ENCODE measurements at places on chromosomes 1 and 21.
A peak's percentile ranks its signal among the peaks of the same experiment; 100 is the strongest.

DNA sequence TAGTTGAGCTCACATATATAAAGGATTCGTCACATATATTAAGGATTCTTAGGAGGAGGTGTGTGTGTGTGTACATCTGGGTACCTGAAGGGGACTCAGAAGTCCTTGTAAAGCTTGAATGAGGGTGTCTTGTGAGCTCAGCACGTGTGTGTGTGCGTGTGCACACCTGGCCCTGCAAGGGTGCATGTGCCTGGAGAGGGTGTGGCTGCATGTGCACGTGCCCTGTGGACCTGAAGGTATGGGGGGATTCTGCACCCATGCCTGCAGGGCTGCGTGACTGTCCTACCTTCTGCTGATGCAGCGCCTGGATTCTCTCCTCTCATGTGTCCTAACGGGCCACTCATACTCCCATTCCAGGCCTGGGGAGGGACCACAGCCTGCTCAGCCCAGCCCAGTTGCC lies 24.0 kb downstream of the EPHA8 start:
- no peak for DNase-seq

DNA sequence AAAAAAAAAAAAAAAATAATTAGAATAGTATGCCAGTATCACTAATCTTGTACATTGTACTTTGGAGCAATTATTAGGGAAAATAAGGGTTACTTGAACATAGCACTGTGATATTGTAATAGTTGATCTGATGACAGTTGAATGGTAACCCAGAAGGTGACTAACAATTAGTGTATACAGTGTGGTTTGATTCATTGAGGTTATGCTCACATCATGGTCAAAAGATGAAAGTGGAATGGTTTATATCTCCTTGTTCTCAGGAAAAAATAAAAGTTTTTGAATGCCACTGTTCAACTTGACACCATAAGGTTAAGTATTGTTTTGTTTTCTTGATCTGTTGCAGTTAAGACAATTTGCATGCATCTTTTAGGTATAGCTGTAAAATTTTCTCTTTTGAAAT lies 87.0 kb downstream of the GPR52 start:
- DNase-seq = no peak

- DNase-seq = no peak
Observed at GRCh38 chr1:112767646-112768045, 52.5 kb upstream of the PPM1J start.

GRCh38 chr1:91012196-91012595 lies 9.6 kb downstream of the ZNF644 start:
- DNase-seq = no peak

- no peak for DNase-seq
Observed at GRCh38 chr1:232421143-232421796, 208.7 kb downstream of the SIPA1L2 start.

DNA sequence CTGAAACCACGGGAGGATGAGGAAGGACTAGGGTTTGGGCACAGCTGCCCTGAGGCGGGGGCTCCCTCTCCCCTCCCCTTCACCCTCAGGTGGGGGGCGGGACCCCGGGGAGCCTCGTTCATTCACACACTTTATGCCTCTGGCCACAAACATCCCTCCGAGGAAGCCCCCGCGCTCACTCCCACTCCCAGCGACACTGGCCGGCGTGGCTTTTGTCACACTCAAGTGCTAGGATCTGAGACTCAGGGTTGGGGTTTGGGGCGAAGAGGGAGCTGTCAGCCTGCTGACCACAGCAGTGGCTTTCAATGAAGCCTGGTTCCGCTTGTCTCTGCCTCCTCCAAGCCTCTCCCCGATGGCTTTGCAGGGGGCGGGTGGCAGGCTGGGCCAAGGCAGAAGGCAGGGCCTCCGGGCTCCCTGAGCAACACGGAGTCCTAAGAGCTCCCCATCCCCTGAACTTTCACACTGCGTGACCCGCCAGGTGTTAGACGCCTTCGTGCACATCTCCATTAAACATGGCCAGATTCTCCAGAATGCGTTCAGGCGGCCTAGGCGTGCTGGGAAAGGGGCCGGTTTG lies 178.1 kb downstream of the NPHP4 start:
- no peak for DNase-seq

DNA sequence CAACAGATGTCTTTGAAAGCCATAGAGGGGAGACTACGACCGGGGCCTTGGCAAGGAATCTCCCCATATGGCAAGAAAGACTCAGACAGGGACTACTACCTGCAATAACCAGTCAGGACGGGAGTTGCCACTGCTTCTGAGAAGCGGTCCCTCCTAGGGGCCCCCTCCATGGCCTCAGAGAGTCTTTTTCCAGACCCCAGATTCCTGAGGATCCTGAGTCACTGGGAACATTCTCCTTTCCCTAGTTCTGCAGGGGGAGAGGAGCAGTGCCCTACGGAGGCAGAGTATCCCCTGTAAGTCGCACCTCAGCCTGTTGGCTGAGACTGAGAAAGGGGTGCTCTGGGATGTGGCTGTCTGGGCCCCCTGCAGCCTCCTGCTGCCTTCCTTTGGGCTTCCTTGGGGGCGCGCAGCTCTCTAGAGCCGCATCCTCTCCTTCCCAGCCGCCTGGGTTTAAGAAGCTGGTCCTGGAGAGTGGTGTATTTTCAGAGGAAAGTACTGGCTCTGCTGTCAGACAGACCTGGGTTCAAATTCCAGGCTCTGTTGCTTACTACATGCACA lies 7.8 kb downstream of the GLIS1 start:
- DNase-seq = no peak

DNA sequence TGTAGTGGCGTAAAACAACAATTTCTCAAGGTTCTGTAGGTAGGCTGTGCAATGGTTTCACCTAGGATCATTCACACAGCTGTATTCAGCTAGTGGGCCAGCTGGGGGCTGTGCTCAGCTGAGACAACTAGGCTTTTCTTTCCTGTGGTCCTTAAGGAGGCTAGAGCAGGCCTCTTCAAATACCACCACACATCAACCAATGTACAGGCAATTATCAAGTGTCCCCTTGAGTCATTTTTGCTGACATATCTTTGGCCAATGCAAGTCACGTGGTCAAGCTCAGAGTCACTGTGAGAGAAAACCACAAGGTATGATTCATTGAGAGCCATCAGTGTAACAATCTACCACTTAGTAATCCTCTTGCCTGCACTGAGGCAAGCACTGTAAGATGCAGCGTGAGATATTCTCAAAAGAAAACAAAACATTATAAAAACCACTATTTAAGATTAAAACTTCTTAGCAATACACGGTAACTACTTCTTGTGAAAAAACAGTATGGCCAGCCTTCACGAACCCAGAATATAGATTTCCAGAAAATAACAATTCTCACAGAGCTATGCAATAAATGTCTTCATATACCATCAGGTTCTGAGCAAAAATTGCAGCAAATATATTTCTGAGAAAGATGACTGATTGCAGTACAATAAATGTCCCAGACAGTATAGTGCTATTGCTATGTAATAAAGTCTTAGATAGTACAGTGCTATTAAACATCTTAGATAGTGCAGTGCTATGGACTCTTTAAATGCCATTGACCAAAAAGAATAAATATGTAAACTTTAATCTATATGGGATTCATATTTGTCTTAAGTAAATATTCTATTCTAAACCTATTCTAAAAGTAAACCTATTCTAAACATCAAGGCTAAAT lies 55.3 kb downstream of the NME7 start:
- peak; percentile 55 for DNase-seq

GRCh38 chr1:24693827-24694379 lies 50.8 kb downstream of the SRRM1 start:
- DNase-seq = no peak

DNA sequence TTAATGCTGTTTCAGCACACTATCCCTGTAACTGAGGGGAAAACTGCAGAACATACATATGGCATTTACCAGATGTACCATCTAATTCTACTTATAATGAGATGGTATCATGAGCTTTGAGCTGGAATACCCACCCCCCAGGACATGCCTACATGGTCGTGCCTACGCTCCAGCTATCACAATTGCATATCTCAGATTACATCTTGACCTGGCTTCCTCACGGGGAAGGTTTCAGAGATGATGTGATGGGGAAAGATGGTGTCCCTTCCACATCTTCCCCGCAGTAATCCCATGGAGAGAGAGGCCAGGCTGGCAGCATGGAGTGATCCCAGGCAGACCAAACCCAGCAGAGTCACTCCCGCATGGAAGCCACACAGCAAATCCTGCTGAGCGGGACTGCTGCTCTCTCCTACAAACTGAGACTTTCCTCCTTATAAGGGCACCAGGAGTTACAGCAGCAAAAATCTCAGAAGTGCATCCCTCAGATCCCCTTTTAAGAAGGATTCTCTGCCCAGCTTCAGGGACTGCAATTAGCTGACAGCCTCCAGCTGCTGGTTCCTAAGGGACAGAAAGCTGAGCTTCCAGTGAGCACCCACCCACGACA lies 67.1 kb downstream of the KCNH1 start:
- DNase-seq = no peak

DNA sequence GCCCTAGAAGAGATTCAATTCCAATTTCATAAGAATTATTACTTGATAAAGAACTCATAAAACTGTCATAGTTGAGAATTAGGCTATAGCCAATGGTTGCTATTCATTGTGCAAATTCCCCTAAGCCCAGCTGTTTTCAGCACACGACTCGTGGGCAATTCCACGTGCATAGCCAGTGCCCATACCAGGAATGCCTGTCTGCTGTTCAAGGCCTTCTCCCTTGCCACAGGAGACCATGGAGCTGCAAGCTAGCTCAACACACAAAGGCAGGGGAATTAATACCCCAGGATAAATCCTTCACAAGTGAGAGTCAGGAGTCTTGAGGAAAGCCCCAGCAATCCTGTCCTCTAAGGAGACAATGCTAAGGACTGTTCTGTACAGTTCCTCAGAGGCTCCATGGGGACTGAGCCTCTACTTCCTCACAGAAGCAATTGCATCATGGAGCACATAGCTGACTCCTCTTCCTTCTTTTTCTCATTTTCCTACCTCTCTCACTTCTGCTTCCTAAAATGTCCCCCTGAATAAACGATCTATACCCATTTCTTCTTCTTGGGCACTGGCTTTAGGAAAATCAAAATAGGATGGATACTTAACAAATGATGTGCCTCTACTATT lies 19.1 kb upstream of the CHRM3 start:
- no peak for DNase-seq

DNA sequence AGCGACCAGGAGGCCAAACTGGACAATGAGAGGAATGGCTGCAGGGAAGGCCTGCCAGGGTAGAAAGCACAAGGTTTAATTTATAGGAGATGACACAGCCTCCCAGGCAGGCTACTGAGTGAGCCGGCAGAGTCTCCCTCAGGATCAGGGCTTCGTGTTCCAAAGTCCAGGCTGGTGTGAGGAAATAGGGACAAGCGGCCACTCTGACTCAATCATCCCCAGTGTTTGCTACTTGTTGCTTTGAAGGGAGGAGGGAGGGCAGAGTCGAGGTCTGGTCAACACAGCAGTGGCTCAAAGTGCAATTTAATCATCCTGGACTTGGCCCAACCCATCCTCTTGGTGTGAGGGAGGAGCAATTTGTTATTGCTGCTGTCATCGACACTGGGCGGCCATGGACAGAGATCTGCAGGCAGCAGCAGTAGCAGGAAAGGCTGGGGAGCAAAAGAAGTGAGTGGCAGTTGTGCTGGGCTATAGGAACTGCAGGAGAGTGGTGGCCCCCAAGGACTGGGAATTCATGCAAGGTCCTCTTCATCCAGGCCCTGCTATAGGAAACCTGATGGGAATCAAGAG lies 27.5 kb downstream of the TBX15 start:
- DNase-seq = no peak

DNA sequence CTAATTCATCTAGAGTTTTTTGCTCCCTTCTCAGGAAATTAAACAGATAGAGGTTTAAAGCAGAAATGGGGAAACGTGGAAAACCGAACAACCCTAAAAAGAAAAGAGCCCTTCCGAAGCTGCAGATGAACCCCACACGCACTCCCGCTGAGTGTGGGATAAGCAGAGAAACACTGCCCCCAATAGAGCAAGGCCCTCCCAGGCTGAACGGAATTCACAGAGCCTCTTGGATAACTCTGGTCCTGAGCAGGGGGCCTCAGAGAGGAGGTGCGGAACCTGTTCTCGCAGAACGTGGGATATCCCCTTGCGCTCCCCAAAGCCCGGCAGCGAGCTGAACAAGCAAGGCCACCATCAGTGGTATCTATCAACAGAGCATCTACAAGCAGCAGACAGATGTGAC lies 44.9 kb downstream of the SSBP3 start:
- no peak for DNase-seq

DNA sequence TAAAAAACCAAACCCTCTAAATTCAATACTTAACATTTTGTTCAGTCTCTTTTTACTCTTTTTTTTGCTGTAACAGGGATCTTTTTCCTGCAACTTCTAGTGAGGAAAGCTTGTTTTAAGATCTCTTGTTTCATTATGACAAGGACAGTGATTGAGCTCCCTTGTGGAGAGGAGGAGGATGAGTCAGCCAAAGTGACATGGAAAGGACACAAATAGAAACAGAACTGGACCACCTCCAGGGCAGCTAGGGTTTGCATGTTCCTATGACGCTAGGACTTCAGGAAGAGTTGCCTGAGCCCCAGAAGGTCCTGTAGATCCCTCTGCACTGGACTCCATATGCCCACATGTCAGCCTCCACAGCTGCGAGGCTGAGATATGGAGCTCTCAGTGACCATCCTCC lies 212.6 kb upstream of the FAM78B start:
- DNase-seq = no peak

DNA sequence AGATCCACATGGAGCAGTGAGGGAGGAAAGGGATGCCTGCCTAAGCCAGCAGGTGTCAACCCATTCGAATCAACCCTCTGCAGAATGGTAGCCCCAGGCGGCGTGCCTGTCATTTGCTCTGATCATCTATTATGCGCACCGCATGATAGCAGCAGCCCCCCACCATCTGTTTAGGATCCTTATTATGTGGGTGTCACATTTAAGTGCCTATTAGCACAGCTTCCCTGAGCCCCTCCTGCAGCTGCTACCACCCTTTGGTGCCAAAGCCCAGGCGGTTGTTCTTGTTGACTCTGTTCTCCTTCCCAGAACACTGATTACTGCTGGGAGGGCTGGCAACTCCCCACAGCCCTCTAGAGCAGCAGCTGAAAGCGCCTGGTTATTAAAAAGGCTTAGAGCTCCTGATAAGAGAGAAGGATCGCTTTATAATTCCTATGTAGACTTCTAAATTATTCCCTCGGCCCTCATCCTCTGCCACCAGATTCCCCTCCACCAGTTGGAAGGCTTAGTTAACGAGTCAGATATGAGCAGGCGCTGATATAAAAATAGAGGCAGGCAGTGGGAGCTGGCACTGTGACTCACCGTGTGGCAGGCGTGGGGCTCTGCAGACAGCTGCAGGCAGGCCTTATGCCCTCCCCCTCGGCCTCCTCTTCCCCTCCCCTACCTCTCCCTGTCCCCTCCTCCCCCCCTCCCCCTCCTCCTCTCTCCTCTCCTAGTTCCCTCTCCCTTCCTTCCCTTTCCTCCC lies 23.0 kb downstream of the ACTA1 start:
- peak; percentile 42 for DNase-seq

Measured in activated T-cell treated with anti-CD3 and anti-CD28 coated beads, Interleukin-2, amount 50 U/mL, for 72 hours (primary cell).